ENCODE measurements at places on chromosomes 13 and 19. TPM values are rescaled to one million over a fixed set of nuclear protein-coding genes. Genes with fewer than 3 reads are reported as not detected.

Gene RAB3D
- 38.2 TPM for total RNA-seq

Gene RNF113B
- not detected for total RNA-seq

GRCh38 chr19:30314056-30314804 lies 58.0 kb upstream of the ZNF536 start:
- H3K4me1 ChIP-seq: no peaks in the 10 kb centered on the region
- no peak overlapping the region for H3K27ac ChIP-seq
- no peak for DNase-seq
- no peaks in the 10 kb centered on the region for H3K36me3 ChIP-seq
- H3K27me3 ChIP-seq: no peaks in the 10 kb centered on the region

GRCh38 chr19:48739404-48740163 lies 826 bp downstream of the RASIP1 start:
- H3K4me1 ChIP-seq: peaks cover 4% of the 10 kb centered on the region
- no peaks in the 10 kb centered on the region for H3K36me3 ChIP-seq
- no peak for DNase-seq
- H3K4me3 ChIP-seq: peak overlapping the region; percentile 53
- no peaks in the 10 kb centered on the region for H3K27me3 ChIP-seq

Gene SIRT2
- total RNA-seq: 78.5 TPM

Gene PBX4
- total RNA-seq: 42.7 TPM

DNA sequence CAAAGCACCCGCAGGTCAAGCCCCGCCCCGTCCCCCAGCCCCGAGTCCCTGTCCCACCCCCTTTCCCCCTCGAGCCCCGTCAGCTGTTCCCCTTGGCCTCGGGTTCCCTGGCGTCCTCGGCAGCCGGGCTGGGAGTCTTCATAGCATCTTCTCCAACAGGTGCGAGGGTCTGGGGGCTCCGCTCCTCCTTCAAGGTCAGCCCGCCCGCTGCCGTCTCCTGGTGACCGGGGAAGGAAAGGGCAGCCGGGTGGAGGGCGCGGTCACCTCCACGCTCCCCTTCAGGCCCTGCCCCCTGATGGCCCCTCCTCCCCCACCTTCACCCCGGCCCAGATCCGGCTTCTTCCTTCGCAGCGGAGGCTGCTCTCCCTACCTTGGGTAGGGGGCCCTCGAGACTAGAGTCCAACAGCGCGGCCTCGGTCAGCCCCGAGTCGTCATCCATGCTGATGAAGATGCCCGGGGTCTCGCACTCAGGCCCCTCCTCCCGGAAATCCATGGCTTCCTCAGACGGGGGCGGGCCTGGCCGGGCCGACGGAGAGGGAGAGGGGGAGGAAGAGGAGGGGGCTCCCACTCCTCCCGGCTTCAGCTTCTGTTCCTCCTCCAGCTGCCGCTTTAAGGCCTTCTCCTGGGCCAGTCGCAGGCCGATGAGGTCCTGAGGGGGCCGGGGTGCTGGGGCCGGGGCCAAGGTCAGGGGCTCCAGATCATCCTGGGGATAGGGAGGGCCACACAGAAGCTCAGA lies 541 bp upstream of the RSPH6A start:
- no peaks in the 10 kb centered on the region for H3K36me3 ChIP-seq
- DNase-seq: no peak
- H3K27me3 ChIP-seq: no peaks in the 10 kb centered on the region
- H3K27ac ChIP-seq: no peak overlapping the region

DNA sequence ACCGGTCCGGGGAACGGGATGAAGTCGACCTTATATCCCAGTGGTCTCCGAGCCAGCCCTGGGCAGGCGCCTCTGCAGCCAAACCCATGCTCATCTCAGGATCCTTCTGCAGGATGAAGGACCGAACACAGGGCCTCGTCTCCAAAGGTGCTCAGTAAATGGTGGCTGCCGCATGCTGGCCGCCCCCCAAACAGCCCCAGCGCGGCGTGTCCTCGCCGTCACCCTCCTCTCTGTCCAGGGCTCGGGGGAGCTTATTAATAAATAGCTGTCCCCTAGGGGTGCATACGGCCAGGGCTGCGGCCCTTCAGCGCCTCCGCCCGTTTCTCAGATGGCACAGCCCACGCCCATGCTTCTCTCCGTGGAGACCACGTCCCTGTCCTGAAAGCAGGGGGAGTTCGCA lies 32.6 kb upstream of the SPACA7 start:
- H3K4me1 ChIP-seq: no peaks in the 10 kb centered on the region
- no peak overlapping the region for H3K4me3 ChIP-seq
- no peaks in the 10 kb centered on the region for H3K27me3 ChIP-seq

DNA sequence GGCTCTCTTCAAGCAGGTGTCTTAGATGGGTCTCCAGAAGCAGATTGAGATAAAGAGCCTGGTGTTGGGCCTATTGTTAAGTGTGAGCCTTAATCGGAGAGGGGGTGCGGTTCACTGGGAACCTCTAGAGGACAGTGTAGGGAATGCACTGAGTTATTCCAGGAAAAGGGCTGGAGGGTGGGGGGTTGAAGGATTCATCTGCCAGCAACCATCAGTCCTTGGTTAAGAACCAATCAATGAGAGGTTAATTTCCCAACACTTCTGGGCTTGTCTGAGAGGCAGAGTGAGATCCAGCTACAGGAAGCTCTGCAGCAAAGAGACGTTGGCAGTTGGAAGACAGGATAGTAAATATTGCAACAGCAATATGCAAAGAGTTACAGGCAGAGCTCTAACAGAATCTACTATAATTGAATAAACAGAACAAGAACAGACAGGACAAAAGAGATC lies 28.7 kb downstream of the CYP4F2 start:
- no peaks in the 10 kb centered on the region for H3K36me3 ChIP-seq
- H3K4me3 ChIP-seq: no peak overlapping the region
- H3K27ac ChIP-seq: no peak overlapping the region
- no peaks in the 10 kb centered on the region for H3K27me3 ChIP-seq
- DNase-seq: peak; percentile 45

GRCh38 chr13:42396901-42397655 lies 125.1 kb downstream of the AKAP11 start:
- H3K4me3 ChIP-seq: no peak overlapping the region
- peaks cover 49% of the 10 kb centered on the region for H3K4me1 ChIP-seq
- no peak overlapping the region for H3K27ac ChIP-seq
- DNase-seq: no peak
- no peaks in the 10 kb centered on the region for H3K36me3 ChIP-seq
